ENCODE measurements at places on chromosomes 6 and 20.

- no peak for DNase-seq
Measured at GRCh38 chr20:18057994-18058349, 256 bp upstream of the OVOL2 start.

DNA sequence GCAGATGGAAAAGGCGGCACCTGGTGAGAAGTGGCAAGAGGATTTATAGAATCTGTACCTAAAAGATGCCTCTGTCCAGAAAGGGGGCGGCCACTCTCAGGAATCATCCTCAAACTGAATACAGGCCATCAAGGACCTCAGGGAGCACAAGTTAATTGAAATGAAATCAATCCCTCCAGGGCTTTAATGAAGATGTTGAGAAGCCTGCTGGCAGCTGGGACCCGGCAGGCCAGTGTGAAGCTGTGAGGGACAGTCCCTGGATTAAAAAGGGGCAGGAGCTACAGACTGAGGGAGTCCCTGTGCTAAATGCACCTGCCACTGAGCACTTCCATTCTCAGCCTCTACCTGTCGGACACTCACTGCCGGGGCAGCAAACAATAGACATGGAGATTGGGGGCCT, 107.7 kb upstream of the GGTLC1 start:
- no peak for DNase-seq

GRCh38 chr6:148389086-148389485, 46.4 kb downstream of the SASH1 start:
- DNase-seq: no peak

DNA sequence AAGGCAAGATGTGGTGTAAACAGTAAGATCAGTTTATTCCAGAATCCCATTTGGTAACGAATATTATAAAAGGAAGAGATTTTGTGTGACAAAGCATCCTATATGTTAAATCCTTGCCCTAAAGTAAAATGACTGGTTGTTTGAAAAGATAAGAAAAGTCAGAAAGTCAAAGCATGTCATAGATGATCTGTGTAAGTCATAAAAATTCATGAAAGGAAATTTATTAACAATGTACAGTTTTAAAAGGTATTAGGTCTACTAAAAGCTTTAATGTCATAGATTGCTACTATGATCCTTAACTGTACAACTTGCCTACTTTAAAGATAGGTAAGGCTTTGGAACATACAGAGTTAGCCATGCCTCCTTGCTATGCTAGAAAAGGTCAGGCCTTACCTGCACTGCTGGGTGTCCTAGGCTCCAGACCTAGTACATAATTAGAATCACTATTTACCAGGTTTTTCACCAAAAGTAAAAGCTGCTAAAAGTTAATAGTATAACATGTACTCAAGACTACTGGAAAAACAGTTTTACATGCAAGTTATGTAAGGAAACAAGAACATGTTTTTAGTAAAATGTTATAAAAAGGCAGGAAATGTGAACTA, 1090.1 kb upstream of the ADGRB3 start:
- DNase-seq: no peak

DNA sequence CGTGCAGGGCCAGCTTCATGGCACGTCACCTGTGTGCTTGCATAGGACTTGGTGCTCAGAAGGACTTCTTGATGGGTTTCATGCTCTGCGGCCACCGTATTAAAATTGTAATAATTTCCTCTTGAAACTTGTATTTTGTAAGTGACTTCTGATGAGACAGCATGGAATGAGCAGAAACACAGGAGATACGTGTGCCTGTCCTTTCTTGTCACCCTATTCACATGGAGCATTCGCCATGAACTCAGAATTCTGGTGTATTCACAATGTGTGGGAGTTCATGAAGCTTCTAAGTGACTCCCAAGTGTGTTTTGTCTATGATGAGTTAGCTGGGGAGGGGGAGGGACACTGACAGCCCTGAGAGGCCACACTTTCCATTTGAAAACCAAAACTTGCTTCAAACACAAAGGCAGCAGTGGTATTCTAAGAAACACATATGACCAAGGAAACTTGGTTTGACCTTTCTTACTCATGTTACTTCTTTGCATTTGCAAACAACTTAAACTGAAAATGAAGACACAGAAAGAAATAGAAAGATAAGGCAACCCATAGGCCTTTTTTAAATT, 92.1 kb upstream of the NEDD9 start:
- DNase-seq: no peak

- DNase-seq: no peak
Measured at GRCh38 chr6:17883665-17884497, 103.6 kb downstream of the KIF13A start.

Data from stimulated activated CD8-positive, alpha-beta memory T cell treated with anti-CD3 and anti-CD28 coated beads, Interleukin-7, amount 100 ng/mL, for 1 hour (primary cell).